ENCODE measurements at places on chromosomes 2 and 18.

DNA sequence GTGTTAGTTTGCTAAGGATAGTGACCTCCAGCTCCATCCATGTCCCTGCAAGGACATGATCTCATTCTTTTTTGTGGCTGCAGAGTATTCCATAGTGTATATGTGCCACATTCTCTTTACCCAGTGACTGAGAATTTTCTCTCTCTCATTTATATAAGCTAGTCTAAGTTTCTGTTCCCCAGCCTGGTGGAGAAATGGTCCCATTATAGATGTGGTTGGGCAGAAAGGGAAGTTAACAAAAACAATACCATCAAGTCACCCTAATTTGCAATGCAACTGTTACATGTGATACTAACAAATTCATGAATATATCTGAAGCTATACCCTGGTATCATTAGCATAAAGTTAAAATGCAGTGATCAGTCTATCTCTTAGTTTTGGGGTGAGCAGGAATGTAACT, 54.0 kb downstream of the DNER start:
- DNase-seq, result no peak

- no peak for DNase-seq
Measured at GRCh38 chr2:200185628-200186000, 120.9 kb upstream of the SPATS2L start.

GRCh38 chr2:149732001-149732685, 144.6 kb upstream of the MMADHC start:
- no peak for DNase-seq

DNA sequence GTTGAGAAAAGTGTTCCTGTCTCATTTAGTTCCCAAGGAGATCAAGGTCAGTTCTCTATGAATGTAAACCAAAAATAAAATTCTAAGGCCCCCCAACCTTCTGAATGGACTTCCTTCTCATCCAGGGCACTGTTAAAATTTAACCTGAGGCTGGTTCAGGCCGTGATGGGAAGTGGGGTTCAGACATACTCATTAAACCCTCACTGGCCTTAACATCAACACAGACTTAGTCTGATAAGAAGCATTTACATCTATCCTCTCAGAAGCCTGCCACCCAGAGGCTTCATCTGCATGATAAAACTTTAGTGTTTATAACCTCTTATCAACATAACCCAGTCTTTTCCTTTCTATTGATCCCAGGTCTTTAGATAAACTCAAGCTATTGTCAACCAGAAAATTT, 22.4 kb downstream of the ITSN2 start:
- no peak for DNase-seq

DNA sequence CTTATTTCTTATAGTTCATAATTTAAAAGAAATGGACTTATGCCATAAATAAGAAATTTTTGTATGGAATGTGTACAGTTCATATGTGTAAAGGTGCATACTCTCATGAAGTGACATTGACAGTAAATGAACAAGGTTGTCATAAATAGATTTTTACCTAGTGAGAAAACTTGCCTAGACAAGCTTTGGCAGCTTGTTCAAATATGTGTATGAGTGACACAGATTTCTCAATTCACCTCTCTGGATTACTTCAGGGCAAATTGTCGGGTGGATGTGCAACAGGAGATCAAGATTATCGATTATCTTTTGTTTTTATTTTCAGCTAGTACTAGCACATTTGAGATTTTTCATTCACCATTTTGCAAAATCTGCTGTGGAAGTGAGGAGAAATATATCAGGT, 758.1 kb upstream of the ACVR2A start:
- DNase-seq, result no peak

DNA sequence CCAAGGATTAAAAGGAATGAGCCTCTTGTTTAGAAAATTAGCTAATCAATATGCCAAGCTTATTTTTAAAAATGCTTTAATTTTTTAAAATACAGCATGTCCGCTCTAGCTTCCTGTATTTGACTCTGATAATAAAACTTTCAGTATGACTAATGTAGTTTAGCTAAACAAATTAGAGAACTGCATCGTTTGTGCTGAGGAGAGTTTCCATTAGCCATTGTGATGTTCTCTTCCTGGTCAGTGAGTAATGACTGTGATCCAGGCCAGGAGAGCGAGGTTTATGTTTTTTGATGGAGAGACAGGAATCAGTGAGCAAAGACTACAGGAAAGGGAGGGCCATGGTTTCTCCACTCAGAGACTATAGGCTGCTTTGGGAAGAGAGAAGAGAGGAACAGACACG, 237.2 kb upstream of the ETAA1 start:
- no peak for DNase-seq

DNA sequence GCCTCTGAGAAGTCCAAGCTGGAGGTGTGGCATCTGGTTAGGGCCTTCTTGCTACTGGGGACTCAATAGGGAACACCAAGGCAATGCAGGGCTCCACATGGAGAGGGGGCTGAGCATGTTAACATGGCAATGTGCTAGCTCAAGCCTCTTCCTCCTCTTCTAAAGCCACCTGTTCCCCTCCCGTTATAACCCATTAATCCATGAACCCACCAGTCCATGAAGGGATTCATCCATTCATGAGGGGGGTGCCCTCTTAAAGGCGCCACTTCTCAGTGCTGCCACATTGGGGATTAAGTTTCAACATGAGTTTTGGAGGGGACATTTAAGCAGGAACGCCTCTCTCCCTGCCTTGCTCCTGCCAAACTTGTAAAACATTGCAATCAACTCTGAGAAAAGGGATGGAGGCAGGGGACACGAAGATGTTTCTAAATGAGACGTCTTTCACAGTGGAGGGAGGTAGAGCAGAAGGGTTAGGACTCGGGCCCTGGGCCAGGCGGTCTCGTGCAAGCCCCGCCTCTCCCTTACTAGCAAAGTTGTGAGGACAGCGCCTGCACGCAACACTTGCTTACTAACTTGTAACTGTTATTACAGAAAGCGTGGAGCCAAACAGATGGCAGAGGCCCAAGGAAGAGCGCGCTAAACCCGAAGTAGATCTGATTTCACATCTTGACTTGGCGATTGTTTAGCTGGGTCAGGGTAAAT, 118.2 kb upstream of the ZNF516 start:
- DNase-seq, result no peak

DNA sequence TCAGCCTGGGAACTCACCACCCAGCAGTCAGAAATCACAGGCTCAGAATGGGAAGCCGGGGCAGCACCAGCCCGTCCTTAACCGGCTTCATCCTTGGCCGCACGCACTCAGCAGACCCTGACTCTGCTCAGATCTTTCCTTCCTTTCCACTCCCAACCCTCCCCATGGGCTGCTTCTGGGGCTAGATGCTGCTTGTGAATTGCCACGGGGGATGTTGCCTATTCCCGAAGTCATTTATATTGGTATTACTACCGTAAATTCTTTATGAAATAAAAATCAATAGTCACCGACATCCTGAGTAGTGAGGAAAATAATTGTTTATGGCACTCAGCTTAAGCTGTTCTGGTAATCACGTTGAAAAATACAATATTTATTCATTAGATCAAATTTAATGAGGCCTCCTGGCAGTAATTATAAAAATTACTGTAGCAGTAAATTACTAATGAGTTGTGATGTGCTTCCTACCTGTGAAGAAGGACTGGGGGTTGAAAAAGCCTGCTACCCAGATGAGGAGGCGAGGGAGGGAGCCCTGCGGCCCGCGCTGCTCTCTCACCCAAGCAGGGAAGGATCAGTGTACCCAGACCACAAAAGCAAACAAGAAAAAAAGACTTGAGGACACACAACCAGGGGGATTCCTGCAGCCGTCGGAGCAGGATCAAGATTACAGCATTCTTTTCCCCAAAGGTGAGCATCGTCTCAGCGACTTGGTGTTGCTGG, 31.5 kb downstream of the CDCA7 start:
- DNase-seq, result no peak
